ENCODE measurements at places on chromosomes 3 and 15. TPM values are rescaled to one million over a fixed set of nuclear protein-coding genes. Genes with fewer than 3 reads are reported as not detected.

- peak; percentile 61 for DNase-seq
These were observed 28.5 kb upstream of the KCTD6 start for GRCh38 chr3:58463181-58463941.

DNA sequence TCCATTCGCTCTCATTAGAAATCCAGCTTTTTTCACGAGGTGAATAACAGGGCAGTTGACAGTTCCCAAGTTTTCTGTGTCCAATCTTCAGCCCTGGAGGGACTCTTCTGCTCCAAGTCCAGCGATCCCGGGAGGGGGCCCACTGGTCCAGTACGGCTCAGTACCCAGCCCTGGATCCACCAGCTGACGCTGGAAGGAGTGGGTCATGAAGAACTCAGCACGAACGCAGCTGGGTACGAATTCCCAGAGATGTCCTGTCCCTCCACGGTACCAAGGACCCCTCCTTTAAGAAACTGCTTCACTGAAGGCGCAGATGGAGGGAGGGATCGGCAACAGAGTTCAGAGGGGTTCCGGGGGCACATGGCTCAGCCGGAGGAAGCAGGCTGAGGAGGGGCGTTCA lies 16.5 kb upstream of the CLK3 start:
- no peak for DNase-seq

DNA sequence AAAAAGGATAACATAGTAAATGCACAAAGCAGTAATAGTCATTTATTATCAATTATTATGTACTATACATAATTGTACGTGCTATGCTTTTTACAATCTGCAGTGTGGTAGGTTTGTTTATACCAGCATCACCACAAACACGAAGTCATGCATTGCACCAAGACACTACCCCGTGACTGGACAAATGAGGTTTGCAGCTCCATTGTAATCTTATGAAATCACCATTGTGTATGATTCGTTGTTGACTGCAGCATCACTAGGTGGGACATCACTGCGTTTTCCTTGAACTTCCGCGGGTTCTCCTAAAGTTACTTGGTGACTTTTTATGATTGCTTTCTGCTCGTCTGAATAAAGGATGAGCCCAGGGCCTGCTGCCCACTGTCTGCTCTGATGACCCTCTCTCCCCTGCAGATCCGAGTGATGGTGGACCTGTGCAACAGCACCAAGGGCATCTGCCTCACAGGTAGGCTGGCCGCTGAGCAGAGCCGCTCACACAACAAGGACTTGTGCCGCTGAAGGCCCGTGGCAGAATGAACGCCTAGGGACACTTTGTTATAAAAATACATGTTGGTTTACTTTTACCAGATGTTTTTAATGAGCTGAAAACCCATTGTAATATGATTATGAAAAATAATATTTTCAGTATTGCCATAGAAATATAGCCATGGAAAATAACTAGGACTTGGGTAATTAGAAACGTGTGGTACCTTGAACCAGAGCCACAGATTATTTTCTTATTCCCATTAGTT lies 35.8 kb downstream of the GLDN start:
- no peak for DNase-seq

GRCh38 chr15:81723113-81723651 lies 322.6 kb downstream of the MEX3B start:
- DNase-seq: no peak

GRCh38 chr3:169299889-169300288 lies 363.6 kb downstream of the MECOM start:
- no peak for DNase-seq

DNA sequence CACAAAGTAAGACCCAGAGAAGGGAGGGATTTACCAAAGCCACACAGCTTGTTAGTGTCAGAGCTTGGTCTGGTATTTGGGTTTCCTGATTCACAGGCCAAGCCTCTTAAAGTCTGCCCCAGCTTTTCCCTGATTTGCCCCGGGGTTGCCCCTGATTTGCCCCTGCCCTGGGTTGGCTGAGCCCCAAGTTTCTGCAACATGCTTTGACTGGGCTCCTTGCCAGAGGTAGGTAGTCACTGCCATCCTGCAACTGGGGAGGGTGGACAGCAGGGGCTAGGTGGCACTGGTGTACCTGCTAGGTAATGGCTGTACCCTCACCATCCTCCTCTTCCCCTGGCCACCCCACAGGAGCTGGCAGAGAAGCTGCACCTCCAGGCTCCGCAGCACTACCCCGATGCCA lies 2.5 kb downstream of the MPI start:
- no peak for DNase-seq

The GOLGA8J gene
- not detected for total RNA-seq

The PLCD1 gene
- 19.0 TPM for total RNA-seq

- no peak for DNase-seq
These were observed 17.3 kb downstream of the B3GNT5 start for GRCh38 chr3:183270344-183270743.

- no peak for DNase-seq
These were observed 90.2 kb upstream of the FGF12 start for GRCh38 chr3:192817506-192817905.

DNA sequence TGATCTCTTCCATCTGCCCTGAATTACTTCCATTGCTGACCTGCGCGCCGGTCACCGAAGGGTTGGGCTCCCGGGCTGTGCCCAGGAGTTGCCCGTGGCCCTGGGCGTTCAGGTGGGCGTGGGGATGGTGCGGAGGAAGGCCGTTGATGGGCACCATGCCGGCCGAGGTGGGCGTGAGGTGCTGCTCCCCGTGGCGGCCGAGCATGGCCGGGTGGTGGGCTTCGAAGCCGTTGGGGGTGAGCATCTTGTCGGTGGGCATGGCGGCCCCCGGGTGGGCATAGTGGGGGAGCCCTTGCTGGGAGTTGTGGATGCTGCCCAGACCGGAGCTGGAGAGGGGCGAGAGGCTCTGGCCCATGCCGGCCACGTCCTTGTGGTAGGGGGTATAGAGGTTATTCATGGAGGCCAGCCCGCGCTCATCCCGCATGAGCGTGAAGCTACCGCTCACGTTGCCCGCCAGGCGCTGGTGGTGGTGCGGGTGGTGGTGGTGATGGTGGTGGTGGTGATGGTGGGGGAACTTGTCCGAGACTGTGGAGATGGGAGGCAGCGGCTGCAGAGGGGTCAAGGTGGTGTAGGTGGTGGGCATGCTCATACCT lies 1.0 kb downstream of the ONECUT1 start:
- DNase-seq: no peak

The MCTP2 gene
- total RNA-seq: 13.3 TPM

The TMEM266 gene
- 2.0 TPM for total RNA-seq

DNA sequence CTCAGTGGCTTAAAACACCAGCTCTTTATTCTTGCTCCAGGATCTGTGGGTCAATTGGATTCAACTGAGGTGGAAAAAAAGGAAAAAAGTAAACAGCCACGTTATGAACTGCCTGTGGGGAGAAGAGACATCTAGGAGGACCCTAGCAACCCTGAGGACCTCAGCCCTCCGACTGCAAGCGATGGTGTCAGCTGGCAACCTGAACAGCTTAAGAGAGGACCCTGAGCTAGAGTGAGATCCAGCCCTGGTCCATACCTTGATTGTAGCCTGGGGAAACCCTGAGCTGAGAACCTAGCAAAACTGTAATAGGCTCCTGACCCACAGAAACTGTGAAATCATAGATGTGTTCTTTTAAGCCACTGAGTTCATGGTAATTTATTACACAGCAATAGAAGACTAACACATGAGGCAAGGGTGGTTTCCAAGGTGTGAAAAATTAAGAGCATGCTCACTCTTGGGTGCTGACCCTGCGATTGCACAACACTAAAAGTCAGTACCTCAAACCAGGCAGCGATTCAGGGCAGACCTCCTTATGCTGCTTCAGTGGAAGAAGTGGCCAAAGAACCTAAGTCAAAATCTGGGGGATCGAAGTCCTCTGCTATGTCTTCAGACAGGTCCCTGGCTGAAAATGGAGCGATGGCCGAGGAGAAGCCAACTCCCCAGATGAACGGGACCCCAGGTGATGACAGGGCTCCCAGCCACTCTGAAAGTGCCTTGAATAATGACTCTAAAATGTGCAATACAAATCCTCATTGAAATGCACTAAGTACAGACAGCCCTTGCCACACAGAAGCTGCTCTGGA lies 57.7 kb downstream of the GASK1A start:
- DNase-seq: no peak

- peak; percentile 32 for DNase-seq
These were observed 525 bp upstream of the FSTL1 start for GRCh38 chr3:120451272-120451761.

GRCh38 chr15:100229181-100230163 lies 112.3 kb downstream of the ADAMTS17 start:
- no peak for DNase-seq

DNA sequence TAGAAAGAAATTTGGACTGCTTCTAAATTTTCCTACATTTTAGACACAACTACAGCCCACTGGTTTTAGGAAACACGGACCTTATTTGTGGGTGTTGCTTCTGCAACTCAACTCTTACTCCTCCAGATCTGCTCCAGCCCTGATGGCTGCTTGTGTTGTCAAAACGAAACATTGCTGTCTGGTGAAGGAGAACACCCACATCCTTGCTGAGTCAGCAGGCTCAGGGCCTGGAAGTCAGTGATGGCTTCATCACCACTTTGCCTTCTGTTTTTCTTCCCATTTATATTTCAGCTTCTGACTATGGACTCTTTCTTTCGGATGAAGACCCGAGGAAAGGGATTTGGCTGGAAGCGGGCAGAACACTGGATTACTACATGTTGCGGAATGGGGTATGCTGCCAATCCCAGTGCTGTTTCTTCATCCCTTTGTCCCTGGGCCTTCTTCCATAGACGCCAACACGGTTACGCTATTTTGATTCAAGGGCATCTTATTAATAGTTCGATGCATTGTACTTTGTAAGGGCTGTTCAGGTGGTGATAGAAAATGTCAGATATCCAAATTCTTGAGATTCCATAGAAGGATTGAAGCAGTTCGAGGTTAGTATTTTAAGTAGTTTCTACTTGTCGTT lies 392.6 kb upstream of the TPM1 start:
- DNase-seq: no peak

GRCh38 chr3:128473180-128473519 lies 6.5 kb upstream of the DNAJB8 start:
- DNase-seq: no peak

DNA sequence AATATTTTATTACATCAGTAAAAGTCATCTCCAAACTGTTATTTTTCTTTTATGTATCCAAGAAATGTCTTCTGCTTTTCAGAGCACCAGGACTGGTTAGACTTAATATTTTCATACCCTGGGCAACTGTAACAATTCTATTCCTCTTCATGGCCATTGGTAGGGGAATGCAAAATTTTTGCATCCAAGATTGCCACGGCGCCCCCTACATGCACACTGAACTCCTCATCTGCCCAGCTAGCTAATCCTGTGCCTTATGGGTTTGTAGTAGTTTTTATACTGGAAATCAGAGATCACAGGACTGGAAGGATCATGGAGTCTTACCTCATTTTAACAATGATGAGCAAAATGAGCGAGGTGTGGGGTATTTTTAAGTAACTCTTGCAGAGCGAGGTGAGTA lies 74.2 kb downstream of the CRTC3 start:
- no peak for DNase-seq

DNA sequence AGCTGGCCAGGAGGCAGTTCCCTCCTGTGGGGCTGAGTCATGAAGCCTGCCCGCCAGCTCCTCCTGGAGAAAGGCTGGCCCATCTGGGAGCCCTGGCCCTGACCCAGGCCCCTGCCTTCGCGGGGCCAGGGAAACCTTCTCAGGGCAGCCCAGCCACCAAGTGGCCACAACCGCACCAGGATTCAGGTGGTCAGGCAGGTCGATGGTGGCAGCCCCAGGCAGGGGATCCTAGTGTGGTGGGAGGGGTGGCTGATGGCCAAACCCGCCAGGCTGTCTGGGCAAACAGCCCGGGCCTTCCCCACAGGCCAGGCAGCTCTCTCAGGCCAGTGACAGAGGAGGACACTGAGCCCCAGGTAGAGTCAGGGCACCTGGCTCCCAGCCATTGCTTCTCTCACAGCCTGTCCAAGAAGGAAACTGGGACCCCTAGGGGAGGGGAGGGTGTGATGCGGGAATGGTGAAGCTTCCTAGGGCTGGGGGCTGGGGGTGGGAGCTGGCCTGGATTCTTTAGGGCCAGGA lies 1.2 kb downstream of the TWF2 start:
- DNase-seq: no peak

DNA sequence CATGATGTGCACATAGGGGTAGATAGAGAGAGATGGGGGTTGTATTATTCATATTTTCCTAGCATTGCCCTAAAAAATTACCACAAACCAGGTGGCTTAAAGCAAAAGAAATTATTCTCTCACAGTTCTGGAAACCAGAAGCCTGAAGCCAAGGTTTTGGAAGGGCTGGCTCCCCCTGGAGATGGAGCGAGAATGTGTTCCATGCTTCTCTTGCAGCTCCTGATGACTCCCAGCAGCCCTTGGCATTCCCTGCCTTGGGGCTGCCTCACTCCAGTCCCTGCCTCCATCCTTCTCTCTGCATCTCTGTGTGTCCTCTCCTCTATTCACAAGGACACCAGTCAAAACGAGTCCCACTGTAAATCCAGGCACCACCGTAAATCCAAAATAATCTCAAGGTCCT lies 91.5 kb upstream of the FAM174B start:
- no peak for DNase-seq

The KCNMB3 gene
- 4.1 TPM for total RNA-seq

DNA sequence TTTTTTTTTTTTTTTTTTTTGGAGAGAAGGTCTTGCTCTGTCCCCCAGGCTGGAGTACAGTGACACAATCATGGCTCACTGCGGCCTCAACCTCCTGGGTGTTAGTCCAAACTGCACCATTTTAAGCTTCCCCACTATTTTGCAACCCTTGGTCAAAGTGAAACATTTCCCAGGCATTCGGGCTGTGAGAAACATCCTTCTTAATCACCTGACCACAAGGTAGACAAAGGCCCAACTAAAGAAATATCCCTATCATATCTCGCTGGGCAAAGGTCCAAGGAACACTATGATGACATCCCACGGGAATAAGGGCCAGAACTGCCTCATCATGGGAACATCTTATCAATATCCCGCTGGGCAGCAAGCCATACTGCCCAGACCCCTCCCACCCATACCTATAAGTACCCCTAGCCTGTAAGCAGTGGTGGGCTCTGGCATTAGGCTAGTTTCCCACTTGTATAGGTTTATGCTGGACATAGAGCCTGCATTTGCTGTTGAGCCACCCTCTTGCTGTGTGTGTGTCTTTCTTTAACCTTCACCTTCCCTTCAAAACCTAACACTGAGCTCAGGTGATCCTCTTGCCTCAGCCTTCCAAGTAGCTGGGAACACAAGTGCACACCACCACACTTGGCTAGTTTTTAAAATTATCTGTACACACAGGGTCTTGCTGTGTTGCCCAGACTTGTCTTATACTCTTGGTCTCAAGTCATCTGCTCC lies 95.2 kb downstream of the SEMA5B start:
- no peak for DNase-seq

GRCh38 chr15:43093026-43093425 lies 12.8 kb downstream of the UBR1 start:
- DNase-seq: no peak

GRCh38 chr3:7382293-7383010 lies 521.5 kb downstream of the GRM7 start:
- DNase-seq: no peak

All from mesothelial cell of epicardium (in vitro differentiated cells).